Fibroblast of skin of back (primary cell): ENCODE measurements at places on chromosomes 7 and 10.

DNA sequence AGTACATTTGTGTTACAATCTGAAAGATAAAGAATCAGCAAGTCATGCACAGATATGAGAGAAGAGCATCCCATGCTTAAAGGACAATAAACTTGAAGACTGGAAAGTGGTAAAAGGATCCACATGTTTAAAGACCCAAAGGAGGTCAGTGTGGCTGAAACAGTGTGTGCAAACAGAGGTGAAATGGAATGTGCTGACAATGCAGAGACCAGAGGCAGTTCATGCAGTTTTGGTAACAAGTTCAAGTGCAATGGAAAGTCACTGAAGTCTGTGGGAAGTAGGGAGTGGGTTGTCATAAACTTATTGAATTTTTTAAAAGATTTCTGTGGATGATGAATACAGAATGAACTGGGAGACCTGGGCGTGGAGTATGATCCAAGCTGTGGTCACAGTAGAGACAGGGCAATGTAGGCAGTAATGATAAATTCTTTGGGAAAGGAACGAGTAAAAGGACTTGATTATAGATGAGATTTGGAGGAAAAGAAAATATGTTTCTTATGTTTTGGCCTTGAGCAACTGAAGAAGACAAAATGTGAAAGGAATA is 408.0 kb downstream of the HGF start:
- DNase-seq = no peak

DNA sequence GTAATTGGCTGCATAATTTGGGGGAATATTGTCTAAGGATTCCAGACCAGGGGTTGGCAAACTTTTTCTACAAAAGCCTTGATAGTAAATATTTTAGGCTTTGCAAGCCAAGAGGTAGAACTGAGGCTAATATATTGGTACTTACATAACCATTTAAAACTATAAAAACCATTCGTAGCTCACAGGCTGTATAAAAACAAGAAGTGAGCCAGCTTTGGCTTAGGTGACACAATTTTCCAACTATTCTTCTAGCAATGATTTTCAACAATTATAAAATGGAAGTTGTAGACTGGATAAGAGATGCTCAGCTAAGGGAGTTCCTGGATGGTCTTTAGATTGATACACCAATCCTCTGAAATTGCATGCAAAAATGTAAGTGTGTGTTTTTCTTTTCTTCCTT is 1.4 kb downstream of the GPR141 start:
- no peak for DNase-seq

DNA sequence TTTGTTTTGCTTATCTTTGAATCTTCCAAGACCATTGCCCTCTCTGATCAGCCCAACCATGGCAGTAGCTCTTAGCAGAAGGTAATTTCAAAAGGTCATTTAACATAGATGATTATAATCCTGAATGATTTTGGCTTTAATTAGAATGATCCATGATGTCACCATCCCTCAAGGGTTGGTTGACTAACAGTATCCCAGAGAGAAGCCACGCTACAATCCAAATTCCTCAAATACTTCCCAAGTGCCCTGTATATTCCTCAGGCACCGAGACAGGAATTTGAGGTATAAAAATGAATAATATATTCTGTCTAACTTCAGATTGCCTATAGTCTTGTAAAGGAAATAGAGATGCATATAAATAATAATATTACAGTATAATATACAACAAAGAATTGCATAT is 42.1 kb upstream of the TMEM196 start:
- DNase-seq = no peak

DNA sequence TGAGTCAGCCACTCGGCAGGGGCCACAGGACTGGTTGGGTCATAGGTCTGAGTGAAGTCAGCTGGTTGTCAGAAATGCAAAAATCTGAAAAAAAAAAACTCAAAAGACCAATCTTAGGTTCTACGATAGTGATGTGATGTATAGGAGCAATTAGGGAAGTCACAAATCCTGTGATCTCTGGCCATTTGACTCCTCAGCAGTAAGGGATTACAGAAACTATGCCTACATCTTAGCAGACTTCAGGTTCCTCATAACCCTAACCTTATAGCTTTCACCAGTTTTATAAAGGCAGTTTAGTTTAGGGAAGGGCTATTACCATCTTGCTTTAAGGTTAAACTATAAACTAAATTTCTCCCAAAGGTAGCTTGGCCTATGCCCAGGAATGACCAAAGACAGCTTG is 163.1 kb upstream of the HGF start:
- no peak for DNase-seq

GRCh38 chr10:4981722-4982471 is 18.7 kb downstream of the AKR1C1 start:
- no peak for DNase-seq

- DNase-seq = no peak
These were observed 14.4 kb upstream of the ITGB1 start for GRCh38 chr10:32972460-32972859.

- no peak for DNase-seq
These were observed 70.4 kb downstream of the ITIH5 start for GRCh38 chr10:7596356-7596755.

- DNase-seq = no peak
These were observed 395.9 kb upstream of the PODXL start for GRCh38 chr7:131952365-131952764.

DNA sequence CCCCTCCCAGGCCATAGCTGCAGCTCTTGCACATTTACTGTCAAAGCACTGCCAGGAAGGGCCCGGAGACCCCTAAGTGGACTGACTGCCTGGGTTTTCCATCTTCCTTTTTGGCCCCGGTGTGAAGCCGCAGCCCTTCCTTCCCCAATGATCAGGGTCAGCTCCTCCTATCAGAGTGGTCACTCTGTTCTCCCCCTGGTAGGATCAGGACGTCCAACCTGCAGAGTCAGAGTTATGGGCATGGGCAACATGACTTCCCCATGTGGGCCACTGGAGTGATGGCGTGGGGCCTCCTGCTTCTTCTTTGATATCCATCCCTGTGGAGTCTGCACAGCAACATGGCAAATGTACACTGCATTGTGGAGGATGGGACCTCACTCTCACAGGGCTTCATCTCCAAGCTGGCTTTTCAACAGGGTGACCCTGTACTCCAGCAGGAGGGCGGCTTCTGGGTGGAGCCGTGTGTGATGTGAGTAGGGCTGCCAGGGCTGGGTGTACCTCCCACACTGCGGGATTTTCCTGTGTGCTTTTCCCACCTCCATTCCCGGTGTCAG is 6.4 kb upstream of the RAMP3 start:
- no peak for DNase-seq

DNA sequence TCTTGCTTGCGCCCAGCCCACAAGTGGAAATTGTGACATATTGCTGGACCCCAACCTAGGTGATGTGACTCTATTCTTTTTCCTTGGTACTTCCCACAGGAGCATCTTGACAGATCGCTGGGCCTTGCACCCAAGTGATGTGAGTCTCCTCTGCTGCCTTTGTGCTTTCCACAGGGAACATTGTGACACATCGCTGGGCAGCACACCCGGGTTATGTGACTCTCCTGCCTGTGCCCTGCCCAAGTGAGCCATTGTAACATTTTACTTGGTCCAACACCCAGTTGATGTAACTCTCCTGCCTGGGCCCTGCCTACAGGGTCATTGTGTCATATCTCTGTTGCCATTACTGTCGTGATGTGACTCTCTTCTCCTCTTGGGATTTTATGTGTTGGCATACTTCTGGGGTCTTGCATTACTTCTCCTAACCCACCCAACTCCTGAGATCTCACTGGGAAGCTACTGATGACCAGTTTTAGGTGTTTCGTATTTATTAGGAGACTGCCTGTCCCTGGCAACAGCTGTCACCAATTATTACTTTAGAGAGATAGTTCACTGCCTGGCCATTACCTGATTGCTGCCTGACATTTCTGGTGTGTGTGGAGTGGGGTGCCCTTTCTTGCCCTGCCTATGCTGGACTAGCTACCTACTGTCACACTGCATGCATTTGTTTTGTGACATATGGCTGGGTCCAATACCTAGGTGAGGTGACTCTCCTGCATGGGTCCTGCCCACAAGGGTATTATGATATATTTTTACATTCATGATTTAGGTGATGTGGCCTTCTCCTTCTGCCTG is 45.4 kb upstream of the ZNF680 start:
- DNase-seq = no peak

- no peak for DNase-seq
These were observed 54.2 kb downstream of the DNAJC12 start for GRCh38 chr10:67783606-67784294.

DNA sequence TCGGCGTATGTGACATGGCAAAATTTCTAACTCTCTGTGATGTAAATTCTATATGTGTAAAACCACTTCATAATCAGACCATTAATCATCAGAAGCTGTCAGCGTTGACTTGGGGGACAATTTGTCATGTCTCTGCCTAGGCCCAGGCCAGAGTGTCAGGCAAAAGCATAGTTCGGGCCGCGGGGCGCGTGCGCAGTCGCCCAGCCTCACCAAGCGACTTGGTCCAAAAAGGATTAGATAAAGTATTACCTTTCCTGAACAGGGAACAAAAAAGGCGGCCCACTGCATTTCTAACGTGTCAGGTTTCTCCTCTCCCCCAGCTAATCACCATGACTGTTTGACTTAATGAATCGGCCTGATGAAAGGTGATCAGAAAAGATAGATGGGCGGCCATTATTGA is 114.2 kb downstream of the EBF3 start:
- no peak for DNase-seq

GRCh38 chr10:128511284-128511683 is 385.1 kb upstream of the MKI67 start:
- no peak for DNase-seq

GRCh38 chr10:42929993-42930392 is 146.9 kb upstream of the RET start:
- no peak for DNase-seq

DNA sequence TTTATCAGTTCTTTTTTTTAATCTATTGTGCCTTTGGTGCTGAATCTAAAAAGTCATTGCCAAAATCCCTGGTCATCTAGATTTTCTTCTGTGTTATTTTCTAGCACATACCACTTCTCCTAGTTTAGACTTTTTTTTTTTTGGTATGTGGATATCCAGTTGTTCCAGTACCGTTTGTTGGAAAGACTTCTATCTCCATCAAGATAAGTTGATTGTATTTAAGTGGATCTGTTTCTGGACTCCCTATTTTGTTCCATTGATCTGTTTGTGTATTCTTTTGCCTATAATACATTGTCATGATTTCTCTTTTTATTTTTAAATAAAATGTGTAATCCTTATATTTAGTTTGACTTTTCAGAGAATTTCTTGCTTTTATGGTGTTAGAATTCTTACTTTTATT is 35.5 kb downstream of the RSBN1L start:
- no peak for DNase-seq

DNA sequence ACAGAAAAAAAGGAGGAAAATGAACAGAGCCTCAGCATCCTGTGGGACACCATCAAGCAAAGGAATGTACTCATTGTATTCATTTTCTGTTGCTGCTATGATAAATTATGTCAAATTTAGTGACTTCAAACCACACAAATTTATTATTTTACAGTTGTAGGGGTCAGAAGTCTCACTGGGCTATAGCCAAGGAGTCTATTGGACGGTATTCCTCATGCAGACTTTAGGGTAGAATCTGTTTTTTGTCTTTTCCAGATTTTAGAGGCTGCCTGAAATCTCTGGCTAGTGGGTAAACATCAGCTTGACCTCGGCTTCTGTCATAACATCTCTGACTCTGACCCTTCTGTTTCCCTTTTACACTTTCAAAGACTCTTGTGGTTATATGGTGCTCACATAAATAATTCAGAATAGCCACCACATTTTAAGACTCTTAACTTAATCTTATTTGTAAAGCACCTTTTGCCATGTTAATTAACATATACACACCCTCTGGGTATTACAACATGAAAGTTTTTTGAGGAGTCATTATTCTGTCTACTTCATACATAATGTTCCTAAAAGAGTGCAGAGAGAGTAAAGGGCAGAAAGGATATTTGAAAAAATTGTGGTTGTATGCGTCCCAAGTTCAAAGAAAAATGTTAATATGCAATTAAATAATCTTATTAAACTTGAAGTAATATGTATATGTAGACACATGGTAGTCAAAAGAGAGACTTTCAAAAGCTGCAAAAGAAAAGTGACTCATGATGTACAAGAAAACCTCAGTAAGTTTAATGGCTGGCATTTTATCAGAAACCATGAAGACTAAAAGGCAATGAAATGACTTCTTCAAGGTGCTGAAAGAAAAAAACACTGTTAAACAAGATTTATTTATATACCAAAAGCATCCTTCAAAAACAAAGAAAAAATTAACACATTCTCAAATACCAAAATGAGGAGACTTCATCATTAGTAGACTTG is 70.8 kb upstream of the MEOX2 start:
- DNase-seq = no peak

DNA sequence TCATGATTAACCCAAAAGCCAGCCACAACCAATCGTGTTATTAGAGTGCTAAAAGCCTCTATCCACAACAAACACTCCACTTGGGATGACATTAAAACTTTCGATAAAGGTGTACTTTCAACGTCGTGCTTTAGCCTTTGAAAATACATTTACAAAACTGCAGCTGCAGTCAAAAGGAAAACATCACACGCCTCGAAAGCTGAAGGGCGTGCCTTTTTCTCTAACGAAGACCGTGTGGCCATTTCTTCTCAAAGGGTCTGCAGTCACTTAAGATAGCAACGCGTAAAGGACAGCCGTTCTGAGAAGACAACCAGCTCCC is 1.1 kb downstream of the ARHGAP12 start:
- DNase-seq = no peak

GRCh38 chr7:158384746-158385145 is 202.9 kb downstream of the PTPRN2 start:
- no peak for DNase-seq

GRCh38 chr10:121062115-121062514 is 211.0 kb downstream of the WDR11 start:
- no peak for DNase-seq

DNA sequence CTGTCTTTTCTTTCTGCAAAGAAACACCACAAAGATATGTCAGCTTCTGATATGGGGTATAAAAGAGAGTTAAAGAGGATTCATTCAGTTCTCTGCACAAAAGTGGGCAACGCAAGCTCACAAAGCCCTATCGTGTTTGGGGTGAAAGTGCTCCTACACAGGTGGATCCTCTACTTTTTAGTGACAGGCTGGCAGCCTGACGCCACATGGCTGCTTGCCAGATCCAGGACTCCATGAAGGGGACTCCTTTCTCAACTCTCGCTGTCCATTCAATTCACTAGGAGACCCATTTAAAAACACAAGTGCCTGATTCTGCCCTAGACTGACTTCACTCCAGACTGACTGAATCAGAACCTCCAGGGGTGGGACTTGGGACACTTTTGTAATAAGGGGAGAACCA is 8.0 kb downstream of the PARP12 start:
- DNase-seq = no peak

GRCh38 chr10:50286996-50287803 is 35.9 kb upstream of the ASAH2 start:
- no peak for DNase-seq

GRCh38 chr7:88758381-88759229 is 895 bp upstream of the ZNF804B start:
- peak; percentile 36 for DNase-seq
